ENCODE measurements at places on chromosomes 12 and 14.

DNA sequence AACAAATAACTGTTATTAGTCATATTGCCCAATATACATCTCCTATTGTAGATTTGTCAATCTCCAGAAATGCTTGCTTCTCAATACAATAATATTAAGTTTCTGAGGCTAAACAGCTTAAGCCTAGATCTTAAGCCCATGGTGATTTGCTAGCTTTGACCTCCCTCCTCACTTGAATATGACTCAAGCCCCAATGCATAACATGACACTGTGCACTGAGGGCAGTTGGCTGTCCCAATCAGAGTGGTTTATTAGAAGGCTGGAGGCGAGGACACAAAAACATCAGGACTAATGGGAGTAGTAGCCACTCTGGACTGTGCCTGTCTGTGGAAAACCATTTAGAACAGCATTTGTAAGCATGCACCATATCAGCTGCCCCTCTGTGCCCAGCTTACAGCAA lies 81.1 kb upstream of the GTF2A1 start:
- no peak for DNase-seq

DNA sequence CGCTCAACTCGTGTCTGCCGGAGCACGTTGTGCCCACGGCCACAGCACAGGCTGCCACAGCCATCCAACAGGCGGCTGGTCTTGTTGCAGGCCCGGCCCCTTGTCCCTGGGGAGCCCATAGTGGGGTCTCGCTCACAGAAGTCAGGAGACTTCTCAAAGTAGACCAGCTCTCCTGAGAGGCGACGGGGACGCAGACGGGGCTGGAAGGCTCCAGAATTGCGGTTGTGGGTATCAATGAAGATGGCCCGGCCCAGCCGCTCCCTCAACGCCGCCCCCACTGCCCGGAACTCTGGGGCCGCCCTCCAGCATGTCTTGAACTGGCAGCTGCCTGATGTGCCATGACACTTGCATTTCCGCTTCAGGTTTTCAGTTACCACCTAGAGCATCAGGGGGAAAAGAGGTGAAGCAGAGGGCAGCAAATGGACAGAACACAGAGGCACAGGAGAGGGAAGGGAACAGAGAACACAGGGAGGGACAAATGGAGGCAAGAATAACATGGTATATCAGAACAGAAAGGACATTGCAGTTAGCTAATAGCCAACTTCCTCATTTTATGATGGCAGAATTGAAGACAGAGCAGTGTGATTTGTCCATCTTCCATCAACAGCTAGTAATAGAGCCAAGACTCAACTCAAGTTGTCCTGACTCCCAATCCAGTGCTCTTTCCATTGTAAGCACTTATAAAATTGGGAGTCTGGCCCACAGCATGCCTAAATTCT lies 5.2 kb downstream of the WNT10B start:
- DNase-seq: no peak

DNA sequence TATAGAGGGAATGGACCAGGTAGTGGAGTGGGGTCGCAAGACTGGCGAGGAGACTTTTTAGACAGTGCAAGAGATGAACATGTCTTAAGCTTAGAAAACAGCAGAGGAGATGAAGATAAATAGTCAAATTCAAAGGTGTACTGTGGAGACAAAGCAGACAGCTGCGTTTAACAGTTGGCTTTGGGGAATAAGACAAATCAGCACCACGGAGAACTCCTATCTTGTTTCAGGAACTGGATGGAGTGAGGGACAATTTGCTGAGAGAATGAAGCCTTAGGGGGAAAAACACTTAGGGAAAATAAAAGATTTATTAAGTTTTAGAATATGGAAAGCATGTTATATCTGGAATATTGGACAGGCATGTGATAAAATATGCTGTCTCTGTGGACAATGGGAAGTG lies 458.8 kb downstream of the GLT1D1 start:
- DNase-seq: no peak

GRCh38 chr14:59093902-59094301 lies 94.6 kb upstream of the DAAM1 start:
- DNase-seq: no peak

DNA sequence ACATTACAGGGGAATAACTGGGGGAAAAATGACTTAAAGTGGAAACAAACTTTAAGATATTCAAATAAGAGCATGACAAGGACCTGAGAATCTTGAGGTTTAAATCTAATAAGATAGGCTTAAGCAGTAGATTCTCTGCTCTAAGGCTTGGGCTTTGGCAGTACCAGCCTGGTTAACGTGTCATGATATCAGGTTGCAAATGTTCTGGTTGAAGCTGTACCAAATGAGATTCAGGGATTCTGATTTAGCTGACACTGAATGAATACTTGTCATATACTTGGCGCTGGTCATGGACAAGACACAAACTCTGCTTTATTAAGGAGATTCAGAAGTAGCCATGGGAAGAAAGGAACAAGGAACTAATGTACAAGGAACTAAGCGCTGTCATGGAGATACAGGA lies 6.1 kb downstream of the TCP11L2 start:
- DNase-seq: no peak

Data from fibroblast of villous mesenchyme (primary cell).